ENCODE measurements at places on chromosomes 16 and 17. TPM values are rescaled to one million over a fixed set of nuclear protein-coding genes. Genes with fewer than 3 reads are reported as not detected.

DNA sequence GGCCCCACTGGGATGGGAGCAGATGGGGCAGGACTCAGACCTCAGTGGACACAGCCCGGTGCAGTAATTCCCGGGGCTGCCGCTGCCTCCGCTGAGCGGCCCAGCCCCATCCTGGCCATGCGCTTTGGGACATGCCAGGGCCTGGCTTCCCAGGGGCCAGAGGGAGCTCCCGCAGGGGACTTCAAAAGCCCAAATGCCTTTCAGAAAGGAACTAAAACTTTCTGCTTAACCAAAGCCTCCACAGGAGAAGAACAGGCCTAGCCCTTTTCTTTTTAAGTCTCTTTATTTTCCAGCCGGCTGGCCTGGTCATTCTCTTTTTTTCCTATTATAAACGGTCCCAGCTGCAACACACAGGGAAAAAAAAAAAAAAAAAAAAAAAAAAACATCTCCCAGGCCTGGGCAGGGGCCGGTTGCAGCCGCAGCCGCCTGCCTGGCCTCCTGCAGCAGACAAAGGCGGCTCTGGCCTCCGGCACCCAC lies 10.7 kb upstream of the ZNF423 start:
- DNase-seq = no peak
- no peak overlapping the region for H3K4me3 ChIP-seq
- no peaks in the 10 kb centered on the region for H3K36me3 ChIP-seq
- no peaks in the 10 kb centered on the region for H3K27me3 ChIP-seq
- no peak overlapping the region for H3K27ac ChIP-seq

Gene SPAG7
- 24.6 TPM for total RNA-seq

Gene REXO5
- 13.9 TPM for total RNA-seq

DNA sequence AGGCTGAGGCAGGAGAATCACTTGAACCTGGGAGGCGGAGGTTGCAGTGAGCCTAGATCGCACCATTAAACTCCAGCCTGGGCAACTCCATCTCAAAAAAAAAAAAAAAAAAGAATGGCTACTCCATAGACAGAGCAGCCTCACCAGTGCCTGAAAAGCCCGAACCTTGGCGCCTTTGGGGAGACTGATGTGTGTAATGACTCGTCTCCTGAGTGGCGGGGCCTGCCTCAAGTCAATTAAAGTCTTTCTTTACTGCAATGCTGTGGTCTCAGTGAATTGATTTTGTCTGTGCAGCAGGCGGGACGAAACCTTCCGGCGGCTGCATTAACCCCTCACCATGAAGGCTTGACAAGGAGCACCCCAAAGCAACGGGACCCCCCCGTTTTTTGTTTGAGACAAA lies 3.5 kb upstream of the UQCC4 start:
- H3K27ac ChIP-seq = no peak overlapping the region
- no peaks in the 10 kb centered on the region for H3K36me3 ChIP-seq
- peaks cover 14% of the 10 kb centered on the region for H3K4me1 ChIP-seq
- no peaks in the 10 kb centered on the region for H3K27me3 ChIP-seq
- no peak overlapping the region for H3K4me3 ChIP-seq

Gene KRTAP4-4
- total RNA-seq = not detected

GRCh38 chr16:1772362-1772907 lies at the start of gene EME2:
EME2 (plus strand) TSS chr16:1772810; CDS start chr16:1773228, 418 bp downstream.
- peak within 1 kb of the TSS; percentile 77 for H3K27ac ChIP-seq
- H3K27me3 ChIP-seq = no peaks in the 10 kb centered on the region
- peak; percentile 79 for DNase-seq
- H3K4me1 ChIP-seq = peaks cover 29% of the 10 kb centered on the region

- peaks cover 12% of the 10 kb centered on the region for H3K36me3 ChIP-seq
- peaks cover 41% of the 10 kb centered on the region for H3K4me1 ChIP-seq
- H3K27ac ChIP-seq = peak overlapping the region; percentile 73
- H3K4me3 ChIP-seq = peak overlapping the region; percentile 80
- no peaks in the 10 kb centered on the region for H3K27me3 ChIP-seq
Measured at GRCh38 chr17:42459801-42460281, 1.2 kb downstream of the ATP6V0A1 start.

Gene PPL
- not detected for total RNA-seq

Gene IRF8
- total RNA-seq = 592 TPM

Gene ABCA10
- 0.87 TPM for total RNA-seq

- peaks cover 13% of the 10 kb centered on the region for H3K4me1 ChIP-seq
- DNase-seq = no peak
- no peak overlapping the region for H3K27ac ChIP-seq
- H3K36me3 ChIP-seq = peaks cover 57% of the 10 kb centered on the region
Measured at GRCh38 chr16:68296291-68296690, 14.5 kb downstream of the SLC7A6OS start.

GRCh38 chr17:56142325-56142724 lies 10.9 kb upstream of the ANKFN1 start:
- H3K27me3 ChIP-seq = no peaks in the 10 kb centered on the region
- no peak overlapping the region for H3K4me3 ChIP-seq
- peaks cover 5% of the 10 kb centered on the region for H3K4me1 ChIP-seq

DNA sequence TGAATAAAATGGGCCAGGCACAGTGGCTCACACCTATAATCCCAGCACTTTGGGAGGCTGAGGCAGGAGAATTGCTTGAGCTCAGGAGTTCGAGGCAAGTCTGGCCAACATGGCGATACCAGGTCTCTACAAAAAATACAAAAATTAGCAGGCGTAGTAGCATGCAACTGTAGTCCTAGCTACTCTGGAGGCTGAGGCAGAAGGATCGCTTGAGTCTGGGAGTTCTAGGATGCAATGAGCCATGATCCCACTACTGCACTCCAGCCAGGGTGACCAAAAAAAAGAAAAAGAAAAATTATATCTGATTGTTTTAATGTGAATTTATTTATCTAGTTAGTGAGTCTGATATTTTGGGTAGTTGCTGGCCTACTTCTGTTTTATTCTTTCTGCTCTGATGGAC lies 7.0 kb downstream of the IL34 start:
- no peaks in the 10 kb centered on the region for H3K36me3 ChIP-seq
- no peak for DNase-seq
- no peak overlapping the region for H3K4me3 ChIP-seq
- H3K27ac ChIP-seq = no peak overlapping the region
- H3K27me3 ChIP-seq = no peaks in the 10 kb centered on the region

- DNase-seq = peak; percentile 95
- no peak overlapping the region for H3K27ac ChIP-seq
- H3K4me3 ChIP-seq = peak overlapping the region; percentile 55
- H3K27me3 ChIP-seq = no peaks in the 10 kb centered on the region
- H3K4me1 ChIP-seq = peaks cover 7% of the 10 kb centered on the region
Measured at GRCh38 chr17:45740553-45741330, 43.4 kb upstream of the CRHR1 start.
